Left forelimb (tissue), 1 donor: ENCODE measurements at places on chromosomes 3 and 15.
A peak's percentile ranks its signal among the peaks of the same experiment; 100 is the strongest.

DNA sequence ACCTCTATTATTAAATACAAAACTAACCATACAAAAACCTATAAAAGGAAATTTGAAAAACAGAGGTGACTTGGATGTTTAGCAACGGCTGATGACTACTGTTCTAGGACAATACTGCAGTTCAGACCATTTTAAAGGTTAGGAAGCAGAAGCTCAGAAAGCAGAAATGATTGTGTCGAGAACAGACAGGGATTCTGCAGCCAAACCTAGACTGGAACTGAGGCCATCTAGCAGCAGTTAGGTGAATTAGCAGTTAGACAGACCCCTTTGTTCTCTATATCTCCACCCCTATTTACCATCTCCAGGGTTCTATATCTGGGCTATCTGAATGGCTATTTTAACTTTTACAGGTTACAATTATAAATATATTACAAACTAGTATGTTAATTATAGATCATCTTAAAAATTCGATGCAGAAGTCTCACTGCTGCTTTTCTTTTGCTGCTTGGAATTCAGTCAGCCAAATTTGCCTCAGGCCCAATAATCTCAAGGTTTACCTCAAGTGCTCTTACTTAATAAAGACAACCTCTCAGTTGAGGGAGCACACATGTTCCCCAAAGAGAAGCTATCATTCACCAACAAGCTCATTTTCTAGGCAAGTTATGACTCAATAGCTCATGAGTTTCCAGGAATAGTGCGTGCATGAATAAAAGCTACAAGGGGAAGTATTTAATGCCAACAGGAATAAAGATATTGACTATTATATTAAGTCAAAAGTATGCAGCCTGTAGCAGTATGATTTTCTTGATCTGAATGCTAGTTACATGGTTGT is 9.3 kb upstream of the IL1RAP start:
- no peak for DNase-seq

DNA sequence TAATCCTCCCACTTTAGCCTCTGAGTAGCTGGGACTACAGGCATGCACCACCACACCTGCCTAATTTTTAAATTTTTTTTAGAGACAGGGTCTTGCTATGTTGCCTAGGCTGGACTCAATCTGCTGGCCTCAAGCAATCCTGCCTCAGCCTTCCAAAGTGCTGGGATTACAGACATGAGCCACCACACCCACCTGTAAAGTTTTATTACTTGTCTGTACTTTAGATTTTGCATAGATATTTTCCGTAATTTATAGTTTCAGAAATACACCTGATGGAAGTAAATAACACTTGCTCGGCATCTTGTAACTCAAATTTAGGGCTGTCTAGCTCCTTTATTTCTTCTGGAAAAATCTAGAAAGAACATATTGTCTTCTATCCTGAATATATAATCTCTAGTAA is 5.8 kb downstream of the DZIP3 start:
- DNase-seq = no peak

DNA sequence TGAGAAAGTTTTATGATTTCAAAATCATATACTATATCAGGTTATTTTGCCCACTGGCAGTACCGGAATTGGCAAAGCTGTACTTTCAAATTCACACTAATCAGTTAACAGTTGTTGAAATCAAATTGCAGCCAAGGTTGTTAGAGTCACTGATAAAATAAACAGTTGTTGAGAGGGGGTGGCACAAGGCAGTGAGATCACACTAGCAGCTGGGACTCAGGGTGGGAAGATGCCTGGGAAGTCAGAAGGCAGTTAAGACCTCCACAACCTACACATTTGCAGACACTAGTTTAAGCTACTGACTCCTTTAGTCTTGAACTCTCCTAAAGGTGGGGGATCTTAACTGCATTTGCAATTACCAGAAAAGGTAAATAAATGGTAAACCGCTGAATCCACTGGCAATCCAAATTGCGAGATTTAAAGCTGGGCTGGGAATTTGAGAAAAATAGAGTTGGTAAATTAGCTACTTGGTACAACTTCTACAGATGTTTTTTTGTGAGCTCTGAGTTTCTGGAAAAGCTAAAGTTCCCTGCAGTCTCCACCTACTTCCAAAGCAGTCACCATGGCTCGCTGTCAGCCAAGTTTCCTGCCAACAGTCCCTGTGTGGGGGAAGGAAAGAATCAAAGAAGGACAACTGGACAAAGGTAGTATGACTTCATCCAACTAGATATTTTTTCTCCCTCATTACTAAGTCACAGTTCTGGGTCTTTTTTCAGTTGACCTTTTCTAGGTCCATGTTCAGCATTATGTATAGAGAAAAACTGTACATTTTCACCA is 105.7 kb downstream of the ZNF385D start:
- DNase-seq = no peak

DNA sequence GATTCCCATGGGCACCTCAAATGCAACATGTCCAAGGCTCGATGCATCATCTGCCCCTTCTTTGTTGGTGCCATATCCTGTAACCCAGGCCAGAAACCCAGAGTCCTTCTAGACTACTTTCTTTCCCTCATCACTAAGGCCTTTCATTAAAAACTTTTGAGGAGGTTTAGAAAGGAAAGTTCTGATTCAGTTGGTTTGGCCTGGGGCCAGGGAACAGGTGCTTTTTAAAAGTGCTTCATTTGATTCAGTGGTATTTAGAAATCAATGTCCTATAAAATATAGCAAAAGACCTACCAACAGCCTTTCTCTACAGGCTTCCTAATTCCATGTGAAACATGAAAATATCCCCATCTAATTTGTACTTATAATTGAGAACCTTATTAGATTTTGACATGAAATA is 341.9 kb upstream of the RORA start:
- no peak for DNase-seq

GRCh38 chr3:10344147-10344943 is 23.4 kb upstream of the SEC13 start:
- DNase-seq = no peak

DNA sequence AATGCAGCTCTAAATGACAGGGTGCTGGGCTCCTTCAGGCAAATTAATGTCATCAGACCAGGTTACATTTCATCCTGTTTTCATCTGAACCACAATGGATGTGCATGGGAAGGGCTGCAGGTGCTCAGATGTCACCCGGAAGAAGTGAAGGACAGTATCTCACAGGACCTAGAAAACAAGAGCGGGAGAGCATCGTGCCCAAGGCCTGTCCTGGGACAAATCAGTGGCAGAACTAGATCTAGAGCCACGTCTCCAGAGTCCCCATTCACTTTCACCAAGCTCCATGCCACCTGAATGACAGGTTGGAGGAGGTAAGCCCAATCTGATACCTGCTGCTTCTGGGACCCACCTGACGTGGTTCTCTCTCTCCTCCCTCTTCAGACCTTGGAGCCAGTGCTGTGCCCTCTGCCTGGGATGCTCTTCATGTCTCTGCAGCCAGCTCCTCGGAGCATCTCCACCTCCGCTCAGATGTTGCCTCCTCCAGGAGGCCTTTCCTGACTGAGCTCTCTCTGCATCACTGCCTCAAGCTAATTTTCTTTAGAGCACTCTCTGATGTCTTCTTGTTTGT is 77.3 kb downstream of the CPN2 start:
- DNase-seq = peak; percentile 58

GRCh38 chr15:32029409-32029861 is 880 bp upstream of the CHRNA7 start:
- peak; percentile 66 for DNase-seq

DNA sequence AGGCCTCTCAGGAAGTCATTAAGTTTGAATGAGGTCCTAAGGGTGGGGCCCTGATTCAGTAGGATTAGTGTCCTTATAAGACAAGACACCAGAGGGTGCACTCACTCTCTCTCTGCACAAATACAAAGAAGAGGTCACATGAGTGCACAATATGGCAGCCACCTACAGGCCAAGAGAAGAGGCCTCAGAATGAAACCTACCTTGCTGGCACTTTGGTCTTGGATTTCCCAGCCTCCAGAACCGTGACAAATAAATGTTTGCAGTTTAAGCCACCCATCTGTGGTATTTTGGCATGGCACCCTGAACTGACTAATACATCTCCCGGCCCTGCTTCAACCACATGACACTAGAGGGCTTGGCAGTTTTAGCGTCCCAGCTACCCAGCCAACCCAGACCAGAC is 73.9 kb upstream of the CHRNB4 start:
- DNase-seq = no peak
